ENCODE measurements at places on chromosomes 11 and 22. TPM values are rescaled to one million over a fixed set of nuclear protein-coding genes. Genes with fewer than 3 reads are reported as not detected.

- DNase-seq = no peak
Measured at GRCh38 chr22:47307822-47308221, 545.4 kb downstream of the TBC1D22A start.

DNA sequence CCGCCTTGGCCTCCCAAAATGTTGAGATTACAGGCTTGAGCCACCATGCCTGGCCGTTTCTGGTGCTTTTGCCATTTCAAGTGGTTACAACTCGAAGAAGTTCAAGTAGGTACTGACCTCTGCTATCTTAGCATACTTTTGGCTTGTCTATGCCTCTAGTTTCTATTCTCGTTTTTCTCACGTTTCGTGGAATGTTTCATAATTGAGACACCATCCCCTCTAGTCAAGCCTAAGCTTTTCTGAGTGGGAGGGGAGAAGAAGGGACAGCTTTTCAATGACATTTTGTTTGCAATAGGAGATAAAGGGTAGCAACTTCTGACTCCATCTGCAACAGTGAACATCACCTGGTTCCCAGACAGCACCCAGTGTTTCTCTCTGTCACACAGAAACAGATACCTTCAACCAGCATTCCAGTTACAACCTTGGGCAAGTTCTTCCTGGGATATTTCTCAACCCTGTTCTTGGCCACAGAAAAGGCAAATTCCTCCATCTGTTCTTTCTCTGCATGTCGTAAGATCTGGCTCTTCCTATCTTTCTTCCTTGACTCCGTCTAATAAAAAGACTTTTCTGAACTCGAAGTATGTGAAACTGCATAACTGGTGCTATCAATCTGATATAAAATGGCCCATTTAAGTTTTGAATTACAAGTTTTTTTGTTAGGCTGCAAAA is 25.5 kb downstream of the DDI1 start:
- DNase-seq = no peak

- DNase-seq = peak; percentile 37
Measured at GRCh38 chr11:30172883-30173311, 57.9 kb upstream of the FSHB start.

DNA sequence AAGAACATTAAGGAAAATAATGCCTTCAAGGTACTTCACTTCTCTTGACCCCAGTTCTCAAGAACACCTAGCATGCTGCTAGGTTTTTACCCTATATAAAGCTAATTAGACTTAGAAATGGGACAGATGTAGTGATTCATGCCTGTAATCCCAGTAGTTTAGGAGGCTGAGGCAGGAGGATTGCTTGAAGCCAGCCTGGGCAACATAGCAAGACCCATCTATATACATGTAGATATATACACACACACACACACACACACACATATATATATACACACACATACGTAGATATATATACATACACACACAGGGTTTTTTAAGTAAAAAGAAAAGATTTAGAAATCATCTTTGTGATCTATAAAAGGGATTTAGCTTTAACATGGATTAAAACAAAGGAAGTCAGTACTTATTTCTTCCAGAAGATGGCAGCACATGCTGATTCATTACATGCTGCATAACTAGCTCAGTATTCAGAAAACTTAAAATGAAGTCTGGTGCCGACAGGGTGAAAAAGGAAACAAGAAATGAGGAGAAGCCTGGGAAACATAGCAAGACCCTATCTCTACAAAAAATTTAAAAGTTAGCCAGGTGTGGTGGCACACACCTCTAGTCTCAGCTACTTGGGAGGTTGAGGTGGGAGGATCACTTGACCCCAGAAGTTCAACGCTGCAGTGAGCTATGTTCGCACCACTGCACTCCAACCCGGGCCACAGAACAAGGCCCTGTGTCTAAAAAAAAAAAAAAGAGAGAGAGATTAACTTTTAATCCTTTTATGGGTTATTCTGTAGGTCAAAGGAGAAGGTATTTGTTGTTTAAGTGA is 28.5 kb upstream of the RBX1 start:
- DNase-seq = no peak

DNA sequence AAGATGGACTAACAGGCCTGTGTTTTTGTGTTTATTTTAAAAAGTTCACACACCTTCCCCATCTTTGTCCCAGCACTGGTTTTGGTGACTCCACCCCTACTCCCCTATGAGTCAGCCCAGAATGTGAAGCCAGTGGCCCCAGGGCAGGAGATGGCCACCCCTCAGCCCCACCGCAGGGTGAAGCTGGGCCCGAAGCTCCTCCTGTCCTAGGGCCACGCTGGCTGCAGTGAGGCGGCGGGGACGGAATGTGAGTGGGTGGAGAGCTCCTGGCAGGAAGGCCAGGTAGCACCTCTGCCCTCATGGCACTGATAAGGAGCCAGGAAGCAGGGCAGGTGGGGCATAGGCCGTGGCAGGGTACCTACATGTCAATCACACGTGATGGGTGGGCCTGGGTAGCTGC is 39.9 kb downstream of the SGSM3 start:
- DNase-seq = no peak

DNA sequence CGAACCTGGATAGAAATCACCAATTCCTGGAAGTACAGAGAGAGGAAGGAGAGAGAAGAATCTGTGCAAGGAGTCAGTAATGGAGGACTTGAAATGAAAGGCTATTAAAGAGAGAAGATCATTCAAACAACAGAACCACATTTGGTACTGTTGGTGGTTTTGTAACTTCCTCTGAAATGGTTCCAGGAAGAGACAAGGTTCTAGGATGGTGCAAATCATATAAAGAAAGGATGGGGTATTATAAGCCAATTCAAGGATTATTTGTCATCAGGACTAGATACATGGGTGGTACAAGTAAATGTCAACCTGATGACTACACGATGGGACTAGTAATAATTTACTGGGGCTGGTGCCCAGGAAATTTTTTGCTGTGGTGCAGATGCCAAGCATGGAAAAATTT is 28.9 kb upstream of the TMA7B start:
- no peak for DNase-seq

GRCh38 chr11:72776844-72777754 is 16.7 kb downstream of the STARD10 start:
- no peak for DNase-seq

- no peak for DNase-seq
Measured at GRCh38 chr22:38799265-38800002, 5.5 kb upstream of the DNAL4 start.

GRCh38 chr11:9136741-9137140 is 45.3 kb upstream of the SCUBE2 start:
- no peak for DNase-seq

GRCh38 chr11:64629103-64629502 is 38.1 kb downstream of the SLC22A12 start:
- no peak for DNase-seq

HBD gene
- not detected for total RNA-seq

GRCh38 chr11:104161751-104162450 is 2.0 kb downstream of the PDGFD start:
- DNase-seq = no peak

- no peak for DNase-seq
Measured at GRCh38 chr11:61198361-61198760, 5.0 kb upstream of the PGA3 start.

OR6T1 gene
- not detected for total RNA-seq

DNA sequence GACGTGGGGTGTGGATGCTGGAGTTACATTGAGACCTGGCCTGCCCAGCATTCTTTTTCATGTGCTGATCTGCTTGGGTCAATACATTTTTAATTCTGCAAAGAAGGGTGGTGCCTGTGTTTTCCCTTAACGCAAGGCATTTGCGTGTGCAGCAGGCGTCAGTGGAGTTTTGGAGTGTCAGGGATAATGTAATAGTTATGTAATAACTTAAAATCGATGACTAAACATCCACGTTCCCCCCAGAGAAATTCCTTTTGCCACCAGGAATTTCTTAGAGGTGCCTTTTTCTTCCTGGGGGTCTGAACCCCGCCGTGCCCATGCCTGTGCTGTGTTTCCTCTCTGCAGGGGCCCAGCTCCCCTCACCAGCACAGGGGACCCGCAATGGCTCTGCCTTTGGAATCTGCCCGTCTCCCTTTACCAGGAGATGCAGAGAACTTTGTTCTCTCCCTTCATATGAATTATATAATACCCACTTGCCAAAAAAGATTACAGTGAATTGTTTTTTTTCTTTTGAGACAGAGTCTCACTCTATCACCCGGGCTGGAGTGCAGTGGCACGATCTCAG is 62.6 kb downstream of the TBC1D22A start:
- no peak for DNase-seq

TSGA10IP gene
- total RNA-seq = 5.5 TPM

- DNase-seq = no peak
Measured at GRCh38 chr11:132586801-132587200, 945.5 kb downstream of the OPCML start.

PDGFB gene
- 13.3 TPM for total RNA-seq

- no peak for DNase-seq
Measured at GRCh38 chr11:14826600-14826999, 65.4 kb downstream of the CYP2R1 start.

GRCh38 chr11:128731041-128731663 is 37.3 kb downstream of the FLI1 start:
- no peak for DNase-seq

- DNase-seq = peak; percentile 80
Measured at GRCh38 chr11:111922803-111923202, 4.1 kb downstream of the C11orf52 start.

- DNase-seq = no peak
Measured at GRCh38 chr11:128968916-128969315, 26.2 kb upstream of the TP53AIP1 start.

DNA sequence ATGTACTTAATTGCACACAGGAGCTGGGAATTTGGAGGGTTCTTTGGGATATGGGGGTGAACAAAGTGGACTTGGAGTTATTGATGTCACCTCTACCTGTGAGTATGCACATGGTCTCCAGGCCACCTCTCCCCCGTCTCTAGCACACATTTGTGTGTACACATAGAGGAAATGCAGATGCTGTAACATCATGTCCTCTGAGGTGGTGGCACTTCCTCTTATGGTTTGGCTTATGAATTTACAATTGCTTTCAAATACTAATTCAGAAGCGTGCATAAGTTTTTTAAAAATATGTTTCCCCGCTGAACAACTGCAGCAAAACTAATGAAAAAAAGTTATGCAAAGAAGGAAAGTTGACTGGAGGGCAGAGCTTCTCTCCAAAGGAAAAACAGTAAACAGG is 152.0 kb upstream of the TENM4 start:
- no peak for DNase-seq

- DNase-seq = no peak
Measured at GRCh38 chr11:112563808-112564207, 303.1 kb upstream of the PLET1 start.

STT3A gene
- total RNA-seq = 86.0 TPM

ART1 gene
- not detected for total RNA-seq

CENPM gene
- 15.5 TPM for total RNA-seq

DNA sequence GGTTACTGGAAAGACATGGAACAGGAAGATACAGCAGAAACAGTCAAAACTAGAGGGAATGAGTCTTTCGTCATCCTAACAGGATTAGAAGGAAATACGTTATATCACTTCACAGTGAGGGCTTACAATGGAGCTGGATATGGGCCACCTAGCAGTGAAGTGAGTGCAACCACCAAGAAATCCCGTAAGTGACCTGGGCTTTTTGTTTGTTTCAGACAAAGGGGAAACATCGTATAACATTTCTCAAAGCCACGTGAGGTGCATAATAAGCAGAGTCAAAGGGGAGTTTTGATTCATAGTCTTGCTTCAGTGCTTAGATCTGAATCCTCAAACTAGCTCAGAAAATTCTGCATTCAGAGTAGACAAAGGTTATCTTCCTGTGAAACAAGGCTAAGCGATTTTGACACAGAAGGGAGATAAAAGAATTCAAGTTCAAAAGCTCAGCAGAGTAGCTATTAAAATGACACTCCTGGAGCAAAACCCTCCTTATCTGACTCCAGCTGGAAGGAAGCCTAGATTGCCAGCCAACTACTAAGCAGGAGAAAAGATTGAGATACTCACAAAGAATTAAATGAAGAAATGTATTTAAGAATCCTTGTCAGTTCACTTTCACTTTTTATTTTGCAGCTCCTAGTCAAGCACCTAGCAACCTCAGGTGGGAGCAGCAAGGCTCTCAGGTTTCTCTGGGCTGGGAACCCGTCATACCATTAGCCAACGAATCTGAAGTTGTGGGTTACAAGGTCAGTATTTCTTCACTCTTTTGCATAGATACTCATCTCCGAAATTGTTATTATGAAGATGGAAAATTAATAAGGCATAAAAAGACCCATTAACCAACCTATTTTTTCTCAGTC is 346.4 kb upstream of the ARHGAP42 start:
- peak; percentile 36 for DNase-seq

TREH gene
- total RNA-seq = 0.62 TPM

PGA5 gene
- 0.43 TPM for total RNA-seq

GRCh38 chr11:112806876-112807275 is 154.3 kb upstream of the NCAM1 start:
- DNase-seq = no peak

DNA sequence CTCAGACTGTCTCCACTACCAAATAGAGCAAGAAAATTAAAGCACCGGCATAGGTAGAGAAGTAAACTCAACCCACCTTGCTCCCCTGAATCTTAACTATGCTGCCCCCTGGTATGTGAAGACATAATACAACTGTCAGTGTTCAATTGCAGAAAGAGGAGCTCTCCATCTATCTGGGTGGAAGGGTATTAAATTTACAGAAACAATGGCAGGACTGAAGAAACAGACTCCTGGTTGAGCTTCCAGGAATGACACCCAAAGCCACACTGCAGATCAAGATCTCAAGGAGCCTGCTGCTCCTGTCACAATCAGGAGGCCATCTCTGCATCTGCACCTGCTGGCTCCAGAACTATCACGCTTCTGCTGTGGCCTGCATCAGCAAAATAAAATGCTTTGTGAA is 132.1 kb upstream of the BMAL1 start:
- DNase-seq = no peak

- no peak for DNase-seq
Measured at GRCh38 chr11:32297611-32298011, 137.7 kb downstream of the WT1 start.

DNA sequence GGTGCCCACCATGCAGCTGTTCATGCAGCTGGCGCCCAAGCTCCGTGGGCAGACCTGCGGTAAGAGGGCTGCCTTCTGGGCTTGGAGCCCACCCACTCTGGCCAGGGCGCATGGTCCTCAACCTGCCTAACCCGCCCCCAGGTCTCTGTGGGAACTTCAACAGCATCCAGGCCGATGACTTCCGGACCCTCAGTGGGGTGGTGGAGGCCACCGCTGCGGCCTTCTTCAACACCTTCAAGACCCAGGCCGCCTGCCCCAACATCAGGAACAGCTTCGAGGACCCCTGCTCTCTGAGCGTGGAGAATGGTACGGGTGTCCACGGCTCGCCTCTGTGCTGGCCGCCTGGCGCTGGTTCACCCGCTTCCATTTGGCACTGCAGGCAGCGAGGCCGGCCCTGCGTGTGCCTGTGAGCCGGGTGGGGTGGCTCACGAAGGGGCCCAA is 11.0 kb downstream of the MUC5AC start:
- no peak for DNase-seq

All from testis (tissue), 5 donors.